ENCODE measurements at places on chromosomes 7 and 10.

GRCh38 chr7:29320577-29320976 lies 126.0 kb downstream of the CHN2 start:
- DNase-seq: no peak

DNA sequence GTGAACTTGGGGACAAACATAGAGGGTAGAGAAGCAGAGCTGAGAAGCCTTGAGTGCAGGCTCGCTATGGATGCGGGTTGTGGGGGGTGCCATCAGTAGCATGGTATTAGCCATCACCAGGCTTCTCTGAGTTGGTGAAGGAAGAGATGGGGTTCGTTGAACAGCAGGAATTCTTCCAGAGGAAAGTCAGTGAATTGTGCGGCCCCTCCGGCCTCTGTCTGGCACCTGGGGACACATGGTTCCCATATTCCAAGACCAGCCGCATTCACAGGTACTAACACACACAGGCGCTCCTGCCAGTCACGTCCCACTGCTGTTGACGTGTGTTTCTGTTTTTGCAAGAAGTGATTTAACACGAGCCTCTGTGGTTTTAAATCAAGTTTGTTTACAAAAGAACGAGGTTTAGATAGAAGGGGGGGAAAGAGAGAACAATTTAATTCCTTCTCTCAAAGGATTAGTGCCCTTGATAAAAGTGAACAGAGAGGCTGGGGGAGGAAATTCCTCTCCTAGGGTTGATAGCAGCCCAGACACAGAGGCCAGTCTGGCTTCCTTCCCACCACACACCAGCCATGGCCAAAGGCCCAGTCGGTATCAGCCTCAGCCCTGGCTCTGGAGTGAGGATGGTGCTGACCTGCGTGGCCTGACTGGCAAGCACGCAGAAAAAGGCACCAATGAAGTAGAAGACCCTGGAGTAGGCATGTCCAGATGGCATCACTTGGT lies 252.6 kb upstream of the IGFBP3 start:
- DNase-seq: no peak

GRCh38 chr7:691361-692045 lies 35.0 kb upstream of the DNAAF5 start:
- DNase-seq: no peak

GRCh38 chr10:24723788-24724380 lies at the start of gene ARHGAP21:
ARHGAP21 (minus strand) TSS chr10:24723887; CDS start chr10:24721899, 1,988 bp downstream.
- DNase-seq: peak; percentile 62

DNA sequence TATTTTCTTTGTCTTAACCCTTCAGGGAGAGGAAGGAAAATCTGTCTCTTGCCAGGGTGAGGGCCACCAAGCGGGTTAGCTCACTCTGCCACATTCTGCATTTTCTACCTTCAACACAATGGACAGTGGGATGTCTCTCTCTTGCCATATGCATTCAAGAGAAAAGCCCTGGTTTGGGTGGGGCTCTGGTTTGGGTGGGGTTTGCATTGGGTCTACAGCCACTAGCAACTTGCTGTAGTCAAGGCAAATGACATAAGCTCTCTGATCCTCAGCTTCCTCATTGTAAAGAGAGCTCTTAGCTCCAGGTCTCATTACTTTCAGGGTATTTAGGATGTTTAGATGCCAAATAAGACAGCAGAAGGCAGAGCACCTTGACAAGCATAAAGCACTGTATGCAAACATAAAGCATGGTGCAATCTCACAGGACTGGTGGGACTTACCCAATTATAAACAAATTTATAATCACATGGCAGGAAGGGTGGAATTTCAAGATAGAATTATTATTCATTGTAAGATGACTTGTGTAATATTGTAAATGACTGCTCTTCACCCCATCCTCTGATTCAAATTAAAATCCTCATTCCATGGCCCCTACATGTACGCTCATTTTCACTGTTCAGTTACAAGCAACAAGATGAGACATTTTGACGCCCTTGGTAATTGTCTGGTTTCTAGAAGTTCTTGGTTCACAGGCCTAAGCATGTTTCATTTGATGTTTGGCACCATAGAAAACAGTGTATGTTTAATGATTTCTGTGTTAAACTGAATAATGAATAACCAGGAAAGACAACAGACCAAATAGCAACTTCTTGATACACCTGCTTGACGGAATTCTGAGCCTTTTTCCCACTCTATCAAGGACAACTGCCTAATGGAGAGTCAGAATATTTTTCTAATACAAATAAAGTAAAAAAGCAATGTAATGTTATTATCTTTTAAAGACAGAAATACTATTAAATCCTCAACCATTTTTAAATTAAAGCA lies 258.9 kb downstream of the KCNMA1 start:
- no peak for DNase-seq

- DNase-seq: peak; percentile 6
Measured at GRCh38 chr10:113445736-113446135, 107.1 kb upstream of the HABP2 start.

Data from NB4 (cell line).